ENCODE measurements at places on chromosomes 1 and 21.

DNA sequence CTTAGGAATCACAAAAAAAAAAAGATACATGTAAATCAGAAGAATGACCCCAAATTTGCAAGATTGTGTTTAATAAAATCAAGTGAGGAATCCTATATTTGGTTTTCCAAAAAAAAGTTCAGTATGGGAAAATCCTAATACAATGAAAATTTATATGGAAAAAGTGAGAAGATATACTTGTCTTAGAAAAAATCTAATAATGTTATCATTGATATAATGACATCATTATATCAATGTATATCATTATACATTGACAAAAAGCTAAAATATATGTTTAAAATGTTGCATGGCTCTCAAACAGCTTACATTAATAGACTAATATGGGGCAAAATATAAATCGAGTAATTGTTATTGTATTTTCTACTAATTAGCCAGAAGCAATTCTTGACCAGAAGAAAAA, 37.0 kb downstream of the DPYD start:
- DNase-seq, result no peak

GRCh38 chr1:13520985-13521384, 7.2 kb upstream of the LRRC38 start:
- no peak for DNase-seq

GRCh38 chr1:170558731-170559130, 26.8 kb downstream of the GORAB start:
- no peak for DNase-seq

DNA sequence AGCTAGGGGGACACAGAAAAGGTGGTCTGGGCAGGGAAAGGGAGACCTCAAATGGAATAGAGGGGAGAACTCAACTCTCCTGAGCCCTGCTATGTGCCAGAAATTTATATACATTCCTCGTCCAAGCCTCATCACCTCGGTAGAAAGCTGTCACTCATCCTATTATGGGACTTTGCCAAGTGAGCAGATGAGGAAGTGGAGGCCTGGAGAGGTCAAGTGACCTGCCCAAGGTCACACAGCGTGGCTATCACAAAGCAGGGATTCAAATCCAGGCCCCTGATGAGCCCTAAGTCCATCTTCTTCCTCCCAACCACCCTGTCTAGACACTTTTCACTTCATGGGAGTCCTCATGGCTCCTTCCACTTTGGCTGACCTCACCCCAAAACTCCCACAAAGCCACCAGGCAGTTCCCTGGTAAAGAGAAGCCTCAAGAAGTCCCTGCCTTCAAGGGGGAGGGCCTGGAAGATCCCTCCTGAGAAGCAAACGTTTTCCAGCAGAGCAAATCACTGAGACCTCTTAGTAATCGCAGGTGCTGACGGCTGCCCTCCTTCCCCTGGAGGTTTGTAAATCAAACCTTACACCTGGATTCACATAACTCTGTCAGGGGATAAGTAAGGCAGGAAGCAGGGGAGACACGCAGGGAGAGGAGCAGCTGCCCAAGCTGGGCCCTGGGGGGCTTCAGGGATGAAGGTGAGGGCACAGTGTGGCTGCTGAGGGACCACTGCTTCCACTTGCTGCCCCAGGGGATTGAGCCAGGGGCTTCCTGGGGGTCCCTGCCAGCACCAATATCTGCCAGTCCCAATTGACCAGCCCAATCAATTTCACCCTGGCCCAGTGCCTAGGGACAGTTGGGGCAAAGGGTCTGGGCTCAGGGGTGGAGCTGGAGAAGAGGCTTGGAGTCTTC, 351.2 kb downstream of the MATN1 start:
- no peak for DNase-seq

- DNase-seq, result no peak
Measured at GRCh38 chr1:174894117-174894762, 105.5 kb upstream of the CACYBP start.

GRCh38 chr1:203045821-203046594, 19.7 kb downstream of the PPFIA4 start:
- DNase-seq, result no peak

DNA sequence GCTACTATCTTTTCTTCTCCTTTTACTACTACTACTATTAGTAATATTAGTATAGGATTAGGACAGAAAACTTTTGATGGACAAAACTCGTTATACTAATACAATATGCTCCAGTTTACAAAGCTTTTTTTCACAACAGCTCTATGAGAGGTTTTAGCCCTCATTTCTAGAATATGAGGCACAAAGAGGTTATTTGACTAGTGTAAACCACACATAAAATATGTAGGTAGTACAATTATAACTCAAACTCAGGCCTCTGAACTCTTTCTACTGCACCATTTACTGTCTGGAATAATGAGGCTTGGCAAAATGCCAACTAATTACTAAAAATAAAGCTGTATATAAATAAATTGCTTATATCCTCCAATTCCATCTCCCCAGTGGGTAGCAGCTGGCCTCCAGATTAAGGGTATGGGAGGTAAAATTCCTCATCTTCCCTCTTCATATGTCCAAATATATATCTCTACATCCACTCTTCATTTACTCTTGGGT, 99.9 kb downstream of the LYST start:
- DNase-seq, result no peak

- DNase-seq, result no peak
Measured at GRCh38 chr1:17032741-17033140, 21.0 kb upstream of the ATP13A2 start.

DNA sequence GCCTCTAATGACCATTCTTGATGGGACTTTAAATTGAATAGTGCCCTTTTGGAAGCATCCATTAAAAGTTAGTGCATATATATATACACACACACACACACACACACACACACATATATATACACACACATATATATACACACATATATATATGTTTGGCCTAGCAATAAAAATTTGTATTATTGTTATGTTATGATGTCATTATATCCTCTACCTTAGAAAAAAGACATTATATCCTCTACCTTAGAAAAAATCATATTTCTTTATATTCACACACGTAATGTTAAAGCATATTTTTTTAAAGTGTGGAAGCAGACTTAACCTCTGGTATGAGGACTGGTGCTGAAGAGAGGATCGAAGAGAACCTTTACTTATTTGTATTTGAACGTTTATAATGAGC, 43.3 kb downstream of the EBNA1BP2 start:
- DNase-seq, result no peak

- no peak for DNase-seq
Measured at GRCh38 chr1:2258996-2259395, 30.9 kb downstream of the SKI start.

DNA sequence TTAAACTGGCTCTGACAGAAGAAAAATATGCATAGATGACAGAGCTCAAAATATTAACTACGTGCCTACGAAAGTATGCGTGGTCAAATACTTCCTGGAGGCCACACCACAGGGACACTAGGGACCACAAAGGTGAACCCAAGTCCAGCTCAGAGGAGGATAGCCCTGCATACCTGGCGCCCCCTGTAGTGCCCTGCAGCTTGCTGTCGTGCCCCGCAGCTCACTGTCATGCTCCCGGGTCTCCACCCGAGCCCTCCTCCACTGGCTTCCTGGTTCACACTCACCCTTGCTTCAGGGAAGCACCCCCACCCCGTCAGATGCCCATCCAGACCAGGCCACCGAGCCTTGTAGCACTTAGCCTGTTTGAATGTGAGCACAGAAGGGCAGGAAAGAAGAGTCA, 16.7 kb upstream of the NADK start:
- no peak for DNase-seq

GRCh38 chr1:90558126-90558525, 159.0 kb downstream of the BARHL2 start:
- no peak for DNase-seq

DNA sequence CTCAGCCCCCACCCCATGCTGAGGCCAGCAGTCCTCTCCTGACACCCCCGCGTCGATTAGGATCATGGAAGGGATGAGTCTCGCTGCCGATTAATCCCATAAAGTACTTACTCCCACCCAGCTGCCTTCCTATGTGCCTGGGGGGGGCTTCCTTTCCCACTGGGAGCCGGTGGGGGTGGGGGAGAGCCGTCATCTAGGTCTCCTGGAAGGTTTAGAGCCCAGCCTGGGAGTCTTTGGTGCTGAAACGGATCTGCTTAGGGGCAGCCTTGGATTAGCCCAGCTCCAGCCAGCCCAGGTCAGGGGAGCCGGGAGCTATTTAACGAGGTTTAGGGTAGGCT, 9.8 kb downstream of the SAMD11 start:
- DNase-seq, result no peak

DNA sequence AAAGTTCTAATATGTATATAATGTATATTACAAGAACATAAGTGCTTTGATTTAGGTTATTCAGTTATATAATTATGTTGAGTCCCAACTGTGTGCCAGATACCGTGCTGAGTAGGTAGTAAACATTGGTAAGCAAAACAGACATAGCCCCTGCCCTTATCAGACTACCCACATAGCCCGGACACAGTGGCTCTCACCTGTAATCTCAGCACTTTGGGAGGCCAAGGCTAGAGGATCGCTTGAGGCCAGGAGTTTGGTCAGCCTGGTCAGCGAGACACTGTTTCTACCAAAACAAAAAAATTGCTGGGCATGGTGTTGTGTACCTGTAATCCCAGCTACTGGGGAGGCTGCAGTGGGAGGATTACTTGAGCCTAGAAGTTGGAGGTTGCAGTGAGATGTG, 30.7 kb downstream of the RNF11 start:
- no peak for DNase-seq

GRCh38 chr21:20617130-20617529, 381.1 kb upstream of the NCAM2 start:
- DNase-seq, result no peak

GRCh38 chr1:206105464-206105995, 11.7 kb downstream of the AVPR1B start:
- no peak for DNase-seq

GRCh38 chr1:23868557-23869016, 497 bp upstream of the FUCA1 start:
- no peak for DNase-seq

DNA sequence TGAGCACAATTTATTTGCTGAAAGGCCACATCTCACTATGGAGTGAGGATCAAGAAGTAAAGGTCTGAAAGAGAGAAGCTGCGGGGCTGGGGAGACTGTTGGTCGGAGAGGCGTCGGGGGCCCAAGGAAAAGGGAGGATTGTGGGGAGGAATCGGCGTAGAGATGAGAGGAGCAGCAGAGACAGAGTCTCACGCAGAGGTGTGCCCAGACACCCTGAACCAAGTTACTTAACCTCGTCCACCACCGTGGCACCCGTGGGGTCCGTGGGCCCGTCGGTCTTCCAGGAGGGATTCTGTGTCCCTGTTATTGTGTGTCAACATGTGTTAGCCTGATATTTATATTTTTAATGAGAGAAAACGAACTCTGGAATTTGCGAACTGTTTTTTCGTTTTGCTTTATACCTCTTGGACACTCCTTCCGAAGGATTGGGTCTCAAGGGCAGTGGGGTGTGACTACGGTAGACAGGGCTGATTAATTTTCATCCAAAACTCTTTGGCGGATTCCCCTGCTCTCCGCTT, 3.8 kb upstream of the NBPF1 start:
- no peak for DNase-seq

- peak; percentile 56 for DNase-seq
Measured at GRCh38 chr1:33260439-33260838, 4.1 kb downstream of the ZNF362 start.

- no peak for DNase-seq
Measured at GRCh38 chr1:56446531-56447098, 132.7 kb downstream of the PLPP3 start.

- no peak for DNase-seq
Measured at GRCh38 chr1:28370239-28371009, 884 bp downstream of the PHACTR4 start.

DNA sequence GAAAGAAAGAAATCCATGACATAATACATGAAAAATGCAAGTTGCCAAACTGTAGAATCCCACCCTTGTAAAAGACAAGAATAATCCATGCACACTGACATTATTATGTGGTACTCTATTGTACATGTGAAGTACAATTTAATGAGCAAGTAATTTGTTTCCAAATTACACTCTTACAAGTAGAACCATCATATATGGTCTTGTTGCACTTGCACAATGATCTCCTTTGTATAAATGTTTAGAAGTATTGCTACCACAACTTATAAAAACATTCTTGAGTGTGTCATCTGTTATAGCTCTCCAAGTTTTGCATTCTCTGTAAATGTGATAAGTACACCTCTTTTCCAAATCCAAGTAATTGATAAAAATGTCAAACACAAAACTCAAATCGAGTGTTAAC, 29.1 kb upstream of the ZNF281 start:
- DNase-seq, result no peak

GRCh38 chr1:229199261-229200243, 71.4 kb upstream of the RAB4A start:
- DNase-seq, result no peak

DNA sequence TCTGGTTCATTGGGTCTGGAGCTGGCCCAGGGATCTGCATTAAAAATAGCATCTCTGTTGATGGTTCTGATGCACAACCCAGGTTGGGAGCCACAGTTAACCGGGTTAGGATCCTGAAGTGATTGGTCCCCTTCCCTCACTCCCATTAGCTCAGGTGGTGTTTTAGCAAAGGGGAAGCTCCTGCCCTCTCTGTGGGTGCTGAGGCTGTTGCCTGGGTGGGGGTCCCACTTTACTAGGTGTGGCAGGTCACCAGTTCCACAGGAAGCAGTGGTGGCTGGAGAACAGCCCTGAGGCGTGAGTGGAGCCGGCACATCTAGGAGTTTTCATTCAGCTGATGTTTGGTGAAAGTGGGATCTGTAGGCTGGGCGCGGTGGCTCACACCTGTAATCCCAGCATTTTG, 86.5 kb downstream of the MAN1C1 start:
- no peak for DNase-seq

GRCh38 chr1:33327587-33328325, 6.9 kb upstream of the A3GALT2 start:
- peak; percentile 28 for DNase-seq

DNA sequence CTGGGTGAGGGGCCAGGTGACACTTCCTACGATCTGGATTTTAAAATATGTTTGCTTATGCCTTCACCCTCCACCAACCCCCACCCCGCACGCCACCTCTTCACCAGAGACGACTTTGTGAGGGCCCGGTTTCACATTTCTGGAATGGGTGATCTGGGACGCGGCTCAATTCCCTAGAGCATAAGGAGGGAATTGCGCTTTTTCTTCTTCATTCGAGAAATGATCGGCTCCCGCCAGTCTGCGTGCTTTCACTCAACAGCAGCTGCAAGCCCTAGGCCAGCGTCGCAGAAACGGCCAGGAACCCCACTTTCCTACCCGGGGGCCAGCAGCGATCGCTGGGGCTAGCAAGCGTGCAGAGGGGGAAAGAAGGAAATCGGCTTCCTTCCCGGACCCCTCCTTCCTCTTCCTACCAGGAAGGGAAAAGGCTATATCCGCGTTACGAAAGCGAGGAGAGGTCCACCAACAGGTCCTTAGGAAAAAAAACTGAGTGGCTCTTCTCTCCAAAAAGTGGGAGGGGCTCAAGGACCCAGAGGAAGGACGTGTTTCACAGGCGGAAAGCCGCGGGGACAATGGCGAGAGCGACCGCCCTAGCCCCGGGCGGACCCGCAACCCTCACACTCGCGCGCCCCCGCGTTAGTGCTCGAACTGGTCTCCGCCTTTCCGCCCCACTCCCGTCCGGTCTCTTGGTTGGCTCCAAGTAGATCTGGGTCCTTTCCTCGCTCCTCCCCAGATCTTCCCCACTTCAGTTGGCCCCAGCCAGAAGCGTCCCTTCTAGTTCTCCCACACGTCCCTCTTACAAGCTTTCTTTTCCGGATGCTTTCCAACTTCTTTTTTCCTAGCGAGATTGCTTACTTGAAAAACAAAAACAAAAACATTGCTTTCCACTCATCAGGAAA, 1.1 kb upstream of the ADAMTS1 start:
- DNase-seq, result no peak

Measured in NCI-H187 treated with DMSO at 0.1 percent for 48 hours (cell line).